ENCODE measurements at places on chromosomes 3 and 15.

- no peak for DNase-seq
These were observed 17.7 kb downstream of the TICRR start for GRCh38 chr15:89593018-89593417.

DNA sequence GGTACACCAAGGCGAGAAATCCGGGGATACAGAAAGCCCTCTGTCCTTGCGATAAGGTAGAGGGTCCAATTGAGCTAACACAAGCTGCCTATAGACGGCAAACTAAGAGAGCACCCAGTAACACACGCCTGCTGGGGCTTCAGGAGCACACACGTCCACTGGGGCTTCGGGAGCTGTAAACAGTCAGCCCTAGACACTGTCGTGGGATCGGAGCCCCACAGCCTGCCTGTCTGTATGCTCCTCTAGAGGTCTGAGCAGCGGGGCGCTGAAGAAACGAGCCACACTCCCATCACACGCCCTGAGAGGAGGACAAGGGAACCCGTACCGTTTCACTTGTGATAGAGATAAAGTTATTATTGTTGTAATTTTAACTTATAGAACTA, 486 bp downstream of the SAMMSON start:
- DNase-seq, result no peak

DNA sequence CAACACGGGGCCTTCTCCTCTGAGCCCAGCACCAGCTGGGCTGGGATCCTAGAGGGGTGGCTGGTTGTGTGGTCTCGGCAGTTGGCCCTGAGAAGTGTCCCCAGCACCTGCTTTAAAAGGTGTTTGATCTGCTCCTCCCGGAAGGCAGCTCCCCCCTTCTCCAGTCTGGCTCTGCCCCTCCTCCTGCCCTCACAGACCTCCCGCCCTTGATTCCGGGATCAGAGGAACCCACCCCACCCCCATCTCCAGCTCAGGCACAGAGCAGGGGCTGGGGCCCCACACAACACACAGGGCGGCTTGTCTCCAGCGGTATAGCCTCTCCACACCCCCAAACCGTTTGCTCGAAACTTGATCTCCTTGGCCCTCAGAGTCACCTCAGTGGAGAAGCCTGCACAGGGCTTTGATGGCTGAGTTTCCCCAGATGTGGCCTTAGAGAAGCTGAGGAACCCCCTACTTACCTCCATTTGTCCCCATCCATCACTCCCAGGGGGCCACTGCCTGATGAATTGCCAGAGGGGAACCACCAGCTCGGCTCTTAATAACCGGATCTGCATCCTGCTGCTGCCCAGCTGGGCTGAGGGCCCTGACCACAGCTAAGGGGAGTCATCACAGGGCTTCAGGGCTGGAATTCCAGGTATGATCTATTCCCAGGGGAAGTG, 6.4 kb upstream of the STRA6 start:
- no peak for DNase-seq

DNA sequence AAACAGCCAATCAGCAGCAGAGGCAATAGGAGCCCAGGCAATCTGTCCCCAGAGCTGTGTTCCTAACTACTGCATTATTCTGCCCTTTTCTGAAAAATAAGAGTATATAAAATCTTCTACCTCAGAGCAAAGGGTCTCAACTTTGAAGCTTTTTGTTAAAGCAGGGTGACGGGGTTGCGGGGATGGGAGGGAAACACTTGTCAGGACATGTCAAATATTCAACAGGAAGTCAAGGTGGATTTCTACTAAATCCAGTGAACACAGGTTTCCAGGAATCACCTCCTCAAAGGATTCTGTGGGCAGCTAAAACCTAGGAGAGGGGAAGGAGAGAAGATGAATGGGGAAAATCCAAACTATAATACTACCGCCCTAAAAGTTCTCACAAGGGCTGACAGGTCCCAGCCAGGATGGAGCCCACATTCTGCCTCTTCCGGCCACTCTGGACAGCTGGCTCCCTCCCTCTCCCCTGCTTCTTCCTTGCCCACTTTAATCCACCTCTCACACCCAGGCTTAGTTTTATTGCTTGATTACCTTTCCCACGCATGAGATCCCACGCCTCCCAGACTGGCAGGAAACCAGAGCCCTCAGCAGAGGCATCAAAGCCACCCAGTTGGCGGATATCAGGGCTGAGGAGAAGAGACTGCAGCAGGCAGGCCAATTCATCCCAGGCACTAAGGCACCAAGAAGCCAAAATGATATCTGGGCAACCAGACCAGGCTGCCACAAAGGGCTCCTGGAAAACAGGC, 77.2 kb downstream of the OSBPL10 start:
- DNase-seq, result no peak

GRCh38 chr3:133455281-133455680, 55.4 kb downstream of the BFSP2 start:
- DNase-seq, result no peak

GRCh38 chr3:15496341-15496664, 25.2 kb downstream of the COLQ start:
- no peak for DNase-seq

DNA sequence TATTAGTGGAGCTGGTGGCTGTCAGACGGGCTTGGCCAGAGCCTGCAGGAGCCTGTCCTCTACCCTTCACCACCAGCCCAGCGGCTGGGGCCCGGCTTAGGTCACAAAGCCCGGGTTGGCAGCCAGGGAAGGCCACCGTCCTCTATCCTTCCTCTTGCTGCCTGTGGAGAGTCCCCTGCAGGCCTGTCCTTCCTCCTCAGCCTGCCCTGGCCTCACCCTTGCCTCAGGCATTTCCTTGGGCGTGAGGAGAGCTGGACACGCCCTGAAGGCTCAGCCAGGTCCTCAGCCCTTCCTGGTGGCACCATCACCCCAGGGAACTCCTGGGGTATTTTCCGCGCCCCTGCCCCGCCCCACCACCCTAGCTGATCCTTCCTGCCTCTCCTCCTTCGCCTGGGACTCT, 7.7 kb downstream of the CHAC1 start:
- no peak for DNase-seq

- no peak for DNase-seq
These were observed 15.7 kb upstream of the KLHL24 start for GRCh38 chr3:183619624-183620251.

GRCh38 chr3:158269942-158270341, 160.1 kb downstream of the RSRC1 start:
- DNase-seq, result no peak
